ENCODE measurements at places on chromosomes 6 and 20.

DNA sequence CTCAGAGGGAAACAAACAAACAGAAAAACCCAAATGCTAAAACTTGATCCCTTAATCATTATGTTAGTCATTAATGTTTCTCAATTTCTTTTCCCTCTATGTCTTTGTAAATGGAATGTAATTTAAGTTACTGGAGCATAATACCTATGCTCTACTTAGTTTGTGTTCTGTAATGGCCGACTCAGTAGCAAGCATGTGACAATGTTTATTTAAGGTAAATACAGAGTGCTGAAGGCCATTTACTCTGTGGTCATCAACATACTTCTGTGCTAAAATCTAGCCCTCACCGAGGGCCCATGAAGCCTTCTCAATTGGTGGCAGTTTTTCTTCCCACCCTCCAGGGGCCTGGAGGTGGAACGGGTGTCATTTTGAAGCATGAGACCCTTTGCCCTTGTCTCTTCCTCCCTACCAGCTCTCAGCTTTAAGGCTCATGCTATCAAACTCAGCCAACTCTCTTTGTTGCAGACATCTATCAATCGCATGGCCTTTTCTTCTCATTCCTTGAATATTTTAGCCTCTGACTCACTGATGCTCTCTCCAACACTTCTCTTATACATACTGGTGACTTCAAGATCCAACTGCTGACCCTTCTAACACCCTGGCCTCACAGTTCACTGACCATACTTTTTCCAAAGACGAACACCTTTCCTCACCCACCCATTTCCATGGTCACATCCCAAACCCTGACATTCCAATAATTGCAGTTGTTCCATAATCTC is 48.2 kb downstream of the STX7 start:
- H3K27me3 ChIP-seq: no peaks in the 10 kb centered on the region
- H3K4me3 ChIP-seq: no peak overlapping the region
- H3K4me1 ChIP-seq: no peaks in the 10 kb centered on the region

- H3K27me3 ChIP-seq: peaks cover 4% of the 10 kb centered on the region
- no peaks in the 10 kb centered on the region for H3K36me3 ChIP-seq
- peaks cover 4% of the 10 kb centered on the region for H3K4me1 ChIP-seq
- no peak overlapping the region for H3K27ac ChIP-seq
- no peak overlapping the region for H3K4me3 ChIP-seq
Measured at GRCh38 chr6:148440016-148440415, 97.4 kb downstream of the SASH1 start.

DNA sequence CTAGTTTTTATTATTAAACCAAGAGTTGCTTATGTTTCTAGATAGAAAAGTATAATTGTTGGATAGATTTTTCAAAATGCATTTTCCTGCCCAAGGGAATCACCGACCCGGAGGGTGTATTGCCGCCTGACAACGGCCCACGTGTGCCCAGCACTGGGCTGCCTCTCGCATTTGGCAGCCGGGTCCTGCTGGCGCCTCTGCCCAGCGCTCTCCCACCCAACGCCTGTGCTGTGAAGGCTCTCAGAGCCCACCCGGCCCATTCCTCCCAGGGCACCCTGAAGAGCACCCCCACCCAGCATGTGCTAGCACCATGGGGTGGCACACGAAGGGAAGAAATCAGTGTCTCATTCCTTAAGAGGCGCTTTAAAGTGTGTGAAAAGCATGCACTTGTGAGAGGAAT is 88.3 kb upstream of the AFDN start:
- peaks cover 2% of the 10 kb centered on the region for H3K27me3 ChIP-seq
- H3K36me3 ChIP-seq: no peaks in the 10 kb centered on the region
- H3K4me3 ChIP-seq: no peak overlapping the region
- no peak for DNase-seq

GRCh38 chr6:2793534-2794151 is 28.4 kb downstream of the WRNIP1 start:
- DNase-seq: peak; percentile 49
- H3K4me1 ChIP-seq: peaks cover 46% of the 10 kb centered on the region

GRCh38 chr20:42756991-42757390 is 432.7 kb downstream of the PTPRT start:
- DNase-seq: no peak
- no peak overlapping the region for H3K27ac ChIP-seq
- no peaks in the 10 kb centered on the region for H3K36me3 ChIP-seq

- H3K4me3 ChIP-seq: no peak overlapping the region
- no peaks in the 10 kb centered on the region for H3K27me3 ChIP-seq
- no peak for DNase-seq
Measured at GRCh38 chr6:55040102-55040848, 134.0 kb upstream of the HCRTR2 start.

- H3K4me3 ChIP-seq: no peak overlapping the region
- H3K27me3 ChIP-seq: no peaks in the 10 kb centered on the region
- no peak overlapping the region for H3K27ac ChIP-seq
- DNase-seq: no peak
- peaks cover 4% of the 10 kb centered on the region for H3K36me3 ChIP-seq
- peaks cover 23% of the 10 kb centered on the region for H3K4me1 ChIP-seq
Measured at GRCh38 chr6:45597424-45597823, 219.7 kb upstream of the SUPT3H start.

DNA sequence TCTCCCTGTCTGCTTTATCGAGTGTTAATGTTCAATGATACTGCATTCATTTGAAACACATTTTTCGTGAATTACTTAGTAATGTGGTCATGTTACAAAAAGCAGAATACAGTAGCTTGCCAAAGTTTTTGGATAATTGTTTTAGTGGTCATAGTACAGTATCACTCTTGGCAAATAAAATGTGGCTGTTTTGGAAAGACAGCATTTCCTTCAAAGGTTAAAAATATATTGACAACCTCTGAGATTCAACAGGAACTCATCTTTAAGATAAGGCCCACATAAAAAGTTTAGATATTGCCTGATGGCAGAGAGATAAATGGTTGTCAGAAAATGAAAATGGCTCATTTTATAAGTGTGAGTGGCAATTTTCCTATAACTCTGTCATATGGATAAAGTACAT is 297.7 kb upstream of the MAN1A1 start:
- no peak overlapping the region for H3K4me3 ChIP-seq
- no peak overlapping the region for H3K27ac ChIP-seq
- peaks cover 12% of the 10 kb centered on the region for H3K27me3 ChIP-seq
- DNase-seq: no peak
- H3K36me3 ChIP-seq: no peaks in the 10 kb centered on the region
- no peaks in the 10 kb centered on the region for H3K4me1 ChIP-seq

- H3K36me3 ChIP-seq: no peaks in the 10 kb centered on the region
- no peak for DNase-seq
- H3K27me3 ChIP-seq: peaks cover 9% of the 10 kb centered on the region
- H3K27ac ChIP-seq: no peak overlapping the region
- H3K4me1 ChIP-seq: no peaks in the 10 kb centered on the region
Measured at GRCh38 chr6:161292145-161292544, 18.3 kb upstream of the AGPAT4 start.

DNA sequence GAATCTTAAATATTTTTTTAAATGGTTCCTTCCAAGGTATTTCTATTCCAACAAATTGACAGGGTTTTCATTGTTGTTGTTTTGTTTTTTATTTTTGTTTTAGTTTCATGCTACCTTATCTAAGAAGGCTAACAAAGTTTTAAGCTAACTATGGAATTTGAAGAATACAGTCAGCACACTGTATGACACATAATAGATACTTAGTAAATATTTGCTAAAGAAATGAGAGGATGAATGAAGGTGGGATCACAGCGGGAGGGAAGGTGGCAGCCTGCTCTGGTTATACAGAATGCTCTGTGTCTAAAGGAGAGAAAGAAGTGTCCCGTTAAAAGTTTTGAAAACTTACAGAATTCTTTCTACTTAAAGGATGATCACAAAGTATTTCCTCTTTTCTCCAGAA is 43.7 kb upstream of the DST start:
- DNase-seq: no peak
- H3K4me1 ChIP-seq: no peaks in the 10 kb centered on the region
- H3K27me3 ChIP-seq: peaks cover 9% of the 10 kb centered on the region
- H3K36me3 ChIP-seq: no peaks in the 10 kb centered on the region
- H3K4me3 ChIP-seq: no peak overlapping the region
- no peak overlapping the region for H3K27ac ChIP-seq

DNA sequence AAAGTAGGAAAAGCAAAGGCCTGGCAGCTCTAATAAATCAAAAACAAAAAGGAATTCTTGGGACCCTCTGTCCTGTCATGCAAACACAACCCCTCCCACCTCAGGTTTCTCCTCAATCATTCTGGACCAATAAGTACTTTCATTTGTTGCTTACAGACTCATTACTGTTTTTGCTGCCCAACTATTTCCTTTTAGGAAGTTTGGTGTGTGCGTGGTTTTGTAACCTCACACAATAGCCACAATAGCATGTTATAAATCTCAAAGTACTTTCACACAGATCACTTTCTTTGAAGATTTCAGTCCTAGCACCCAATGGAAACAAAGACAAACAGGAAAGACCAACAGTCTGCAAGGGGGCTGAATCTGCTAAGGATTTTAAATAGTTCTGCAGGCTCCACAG is 4.5 kb downstream of the MRPL14 start:
- peaks cover 35% of the 10 kb centered on the region for H3K36me3 ChIP-seq
- no peaks in the 10 kb centered on the region for H3K27me3 ChIP-seq
- peak overlapping the region; percentile 50 for H3K4me3 ChIP-seq
- DNase-seq: peak; percentile 66

DNA sequence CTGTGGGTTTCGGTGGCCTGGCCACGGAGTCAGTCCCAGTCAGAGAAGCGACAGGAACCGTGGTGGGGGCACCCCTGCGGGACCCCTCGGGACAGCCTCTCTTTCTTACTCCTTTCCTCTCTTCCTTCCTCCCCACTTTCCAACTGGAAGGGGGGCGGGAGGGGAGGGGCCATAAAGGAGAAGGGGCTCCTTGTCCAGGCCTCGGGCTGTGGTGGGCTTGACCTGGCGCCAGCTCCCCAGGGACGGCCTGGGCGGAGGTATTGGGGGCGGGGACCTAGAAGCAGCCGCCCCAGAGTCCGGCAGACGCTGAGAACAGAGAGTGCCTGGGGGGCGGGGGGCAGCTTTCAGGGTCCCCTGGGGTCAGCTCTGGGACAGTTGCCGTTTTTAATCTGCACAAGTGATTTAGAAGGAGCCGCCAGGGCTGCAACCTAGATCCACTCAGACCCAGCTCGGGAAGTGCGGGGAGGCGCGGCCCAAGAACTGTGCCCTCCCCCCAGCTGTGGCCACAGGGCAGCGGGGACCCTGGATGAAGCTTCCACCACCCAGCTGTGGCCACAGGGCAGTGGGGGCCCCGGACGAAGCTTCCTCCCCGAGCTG is 6.4 kb upstream of the ABHD16B start:
- peaks cover 35% of the 10 kb centered on the region for H3K4me1 ChIP-seq
- H3K4me3 ChIP-seq: no peak overlapping the region
- H3K27ac ChIP-seq: no peak overlapping the region
- H3K36me3 ChIP-seq: no peaks in the 10 kb centered on the region
- H3K27me3 ChIP-seq: peaks cover 9% of the 10 kb centered on the region

DNA sequence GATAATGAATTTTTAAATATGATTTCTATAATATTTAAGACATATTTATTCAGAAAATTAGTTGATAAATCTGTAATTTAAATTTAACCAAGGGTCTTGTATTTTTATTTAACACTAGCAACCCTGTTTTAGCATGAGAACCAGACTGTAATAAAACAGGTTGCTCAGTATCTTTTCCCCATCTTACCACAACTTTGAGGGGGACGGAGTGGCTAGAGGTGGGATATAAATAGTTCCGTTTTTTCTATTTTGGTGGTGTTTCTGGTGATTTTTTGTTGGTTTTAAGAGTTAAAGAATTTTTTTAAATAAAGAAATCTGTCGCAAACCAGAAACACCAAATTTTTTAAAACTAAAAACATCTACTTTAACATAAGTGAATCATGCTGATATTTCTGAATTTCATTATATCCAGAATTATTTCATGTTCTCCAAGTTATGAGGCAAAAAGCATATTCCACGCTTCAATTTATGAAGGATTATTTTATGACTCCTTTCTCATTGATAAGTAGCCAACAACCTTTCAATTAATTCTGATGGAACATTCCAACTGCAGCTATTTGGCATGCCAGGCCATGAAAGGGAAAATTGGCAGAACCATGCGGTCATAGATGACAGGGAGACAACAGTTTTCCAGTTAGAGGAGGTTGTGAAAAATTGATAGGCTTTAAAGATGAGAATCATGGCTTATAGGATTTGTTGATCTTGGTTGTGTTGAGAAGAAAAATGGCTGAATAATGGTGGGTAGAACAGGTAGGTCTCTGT is 151.9 kb upstream of the CARMIL1 start:
- peaks cover 54% of the 10 kb centered on the region for H3K4me1 ChIP-seq
- H3K27ac ChIP-seq: no peak overlapping the region
- H3K4me3 ChIP-seq: no peak overlapping the region
- DNase-seq: no peak

GRCh38 chr6:141218583-141218982 is 914.1 kb upstream of the GJE1 start:
- H3K27me3 ChIP-seq: no peaks in the 10 kb centered on the region
- H3K36me3 ChIP-seq: no peaks in the 10 kb centered on the region
- DNase-seq: no peak
- H3K27ac ChIP-seq: no peak overlapping the region
- H3K4me1 ChIP-seq: no peaks in the 10 kb centered on the region
- no peak overlapping the region for H3K4me3 ChIP-seq

DNA sequence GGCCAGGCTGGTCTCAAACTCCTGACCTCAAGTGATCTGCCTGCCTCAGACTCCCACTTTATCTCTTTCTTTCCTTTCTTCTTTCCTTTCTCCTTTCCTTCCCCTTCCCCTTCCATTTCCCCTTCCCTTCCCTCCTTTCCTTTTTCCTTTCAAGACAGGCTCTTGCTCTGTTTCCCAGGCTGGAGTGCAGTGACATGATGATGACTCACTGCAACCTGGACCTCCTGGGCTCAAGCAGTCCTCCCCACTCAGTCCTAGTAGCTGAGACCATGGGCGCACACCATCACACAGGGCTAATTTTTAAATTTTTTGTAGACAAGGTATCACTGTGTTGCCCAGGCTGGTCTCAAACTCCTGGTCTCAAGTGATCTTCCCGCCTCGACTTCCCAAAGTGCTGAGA is 377.6 kb upstream of the ZFP64 start:
- no peak overlapping the region for H3K27ac ChIP-seq
- H3K4me3 ChIP-seq: no peak overlapping the region
- H3K27me3 ChIP-seq: no peaks in the 10 kb centered on the region

DNA sequence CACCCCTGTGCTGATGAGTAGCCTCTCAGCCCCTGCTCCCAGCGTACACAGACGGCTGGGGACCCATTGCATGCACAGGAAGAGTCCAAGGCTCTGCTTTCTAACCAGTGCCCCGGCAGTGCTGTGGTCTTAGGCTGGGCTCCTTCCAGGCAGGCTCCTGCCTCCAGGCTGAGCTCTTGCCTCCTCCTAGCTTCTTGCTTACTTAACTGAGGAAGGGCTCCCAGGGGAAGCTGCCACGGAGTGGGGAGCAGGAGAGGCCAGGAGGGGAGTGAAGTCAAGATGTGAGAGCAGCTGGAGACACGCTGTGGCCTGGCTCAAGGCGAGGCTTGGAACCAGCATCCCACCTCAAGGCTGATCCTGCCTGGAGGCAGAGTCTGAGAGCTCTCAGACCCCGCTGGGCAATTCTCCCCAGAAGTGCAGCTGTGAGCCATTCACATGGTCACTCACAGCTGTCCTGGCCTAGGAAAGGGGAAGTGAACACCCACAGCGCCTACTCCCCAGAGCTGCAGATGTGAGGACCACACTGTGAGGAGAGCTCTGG is 141.0 kb downstream of the TBXT start:
- no peaks in the 10 kb centered on the region for H3K27me3 ChIP-seq
- H3K27ac ChIP-seq: no peak overlapping the region
- DNase-seq: no peak
- no peak overlapping the region for H3K4me3 ChIP-seq
- no peaks in the 10 kb centered on the region for H3K36me3 ChIP-seq

- H3K4me3 ChIP-seq: no peak overlapping the region
- no peak for DNase-seq
- H3K4me1 ChIP-seq: peaks cover 71% of the 10 kb centered on the region
- H3K36me3 ChIP-seq: peaks cover 50% of the 10 kb centered on the region
Measured at GRCh38 chr20:50521221-50522052, 11.3 kb downstream of the PTPN1 start.
